Activated B cell treated with CpG ODN at 0.5 μM for 24 hours (primary cell): ENCODE measurements at places on chromosomes 13 and 19.
A peak's percentile ranks its signal among the peaks of the same experiment; 100 is the strongest.

DNA sequence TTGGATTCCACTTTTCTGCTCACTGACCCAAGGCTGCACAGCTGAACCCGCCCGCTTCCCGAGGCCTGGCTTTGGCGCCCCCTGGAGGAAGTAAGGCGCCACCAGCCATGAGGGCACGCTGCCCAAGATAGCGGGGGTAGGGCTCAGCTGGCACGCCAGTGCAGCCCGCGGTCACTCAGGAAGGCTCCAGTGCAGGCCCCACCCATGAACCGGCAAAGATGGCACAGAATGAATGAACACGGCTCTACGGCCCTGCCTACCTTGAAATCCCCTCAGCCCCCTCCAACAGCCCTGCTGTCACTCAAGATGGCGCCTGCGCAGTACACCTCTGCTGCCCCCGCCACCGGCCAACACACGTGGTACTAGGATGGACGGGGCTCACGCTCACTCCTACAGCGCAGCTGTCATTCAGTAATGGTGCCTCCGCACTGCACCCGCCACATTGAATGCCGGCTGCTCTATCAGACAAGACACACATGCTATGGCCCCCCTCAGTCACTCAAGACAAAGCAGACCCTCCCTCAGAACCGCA is 3.0 kb downstream of the PEG3 start:
- DNase-seq = no peak

GRCh38 chr19:46218160-46218559 is 11.4 kb upstream of the IGFL1 start:
- DNase-seq = no peak

GRCh38 chr19:42440357-42441048 is 2.2 kb downstream of the CXCL17 start:
- peak; percentile 68 for DNase-seq

GRCh38 chr19:3554254-3555083 is 2.9 kb downstream of the MFSD12 start:
- DNase-seq = no peak

- DNase-seq = no peak
Observed at GRCh38 chr13:99119656-99120055, 81.0 kb upstream of the UBAC2 start.

DNA sequence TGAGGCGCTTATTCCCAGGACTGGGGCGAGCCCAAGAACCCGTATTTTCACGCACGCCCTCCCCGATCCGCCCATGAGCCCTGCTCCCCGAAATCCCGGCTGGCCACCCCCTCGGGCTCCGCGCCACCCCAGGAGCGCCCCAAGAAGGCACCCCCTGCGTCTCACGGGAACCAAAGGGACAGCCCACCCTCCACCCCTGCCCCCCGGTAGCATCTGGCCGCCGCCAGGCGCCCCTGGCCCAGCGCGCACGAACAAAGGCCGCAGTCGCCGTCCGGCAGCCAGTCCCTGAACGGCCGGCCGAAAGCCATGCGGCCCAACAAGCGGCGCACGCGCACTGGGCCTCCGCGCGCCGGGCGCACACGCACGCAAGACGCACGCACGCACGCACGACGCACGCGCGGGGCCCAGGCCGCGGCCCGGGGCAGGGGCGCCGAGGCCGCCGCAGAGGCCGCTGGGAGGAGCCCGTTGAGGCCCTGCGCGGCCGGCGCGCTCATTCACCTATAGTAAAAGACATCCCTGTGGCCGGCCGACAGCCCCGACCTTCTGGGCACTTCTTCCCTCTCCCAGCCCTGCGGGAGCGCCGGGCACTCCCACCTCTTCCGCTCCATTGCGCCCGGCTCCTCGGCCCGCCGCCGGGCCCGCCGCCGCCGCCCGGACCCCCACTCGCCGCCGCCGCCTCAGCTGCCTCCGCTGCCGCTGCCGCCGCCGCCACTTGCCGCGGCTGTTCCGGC is 476 bp downstream of the MBD3 start:
- peak; percentile 84 for DNase-seq

DNA sequence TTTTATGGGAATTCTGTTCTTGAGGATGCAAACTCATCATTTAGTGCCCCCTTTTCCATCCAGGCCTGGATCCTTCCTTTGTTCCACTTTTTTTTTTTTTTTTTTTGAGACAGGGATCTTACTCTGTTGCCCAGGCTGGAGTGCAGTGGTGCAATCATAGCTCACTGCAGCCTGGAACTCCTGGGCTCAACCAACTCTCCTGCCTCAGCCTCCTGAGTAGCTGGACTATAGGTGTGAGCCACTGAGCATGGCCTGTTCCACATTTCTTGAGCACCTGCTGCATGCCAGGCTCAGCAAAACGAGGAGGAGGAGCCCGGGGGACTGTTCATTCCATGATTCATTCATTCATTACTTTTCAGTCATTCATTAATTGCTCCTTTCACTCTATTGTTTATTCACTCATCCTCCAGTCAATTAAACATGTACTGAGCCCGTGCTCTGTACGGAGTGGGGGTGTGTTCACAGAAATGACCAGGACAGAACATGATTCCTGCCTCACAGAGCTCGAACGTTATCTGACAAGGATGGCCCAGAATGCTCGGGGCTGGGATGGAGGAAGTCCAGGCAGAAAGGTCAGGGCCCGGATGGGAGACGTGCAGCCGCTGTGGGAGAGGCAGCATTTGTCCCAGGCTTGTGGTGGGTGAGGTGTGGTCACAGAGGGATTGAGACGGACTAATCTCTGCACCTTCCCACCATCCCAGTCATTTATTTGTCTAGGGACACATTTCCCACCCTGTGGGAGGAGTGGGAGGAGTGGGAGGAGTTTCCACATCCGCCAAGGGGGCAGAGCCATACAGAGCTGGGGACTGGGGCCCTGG is 51.2 kb upstream of the SHKBP1 start:
- DNase-seq = no peak

GRCh38 chr13:79447741-79448140 is 33.2 kb upstream of the NDFIP2 start:
- DNase-seq = no peak

GRCh38 chr19:13404236-13404635 is 102.0 kb downstream of the CACNA1A start:
- no peak for DNase-seq

GRCh38 chr13:53326716-53327115 is 298.1 kb downstream of the OLFM4 start:
- DNase-seq = no peak

GRCh38 chr13:99465454-99465853 is 35.8 kb upstream of the TM9SF2 start:
- DNase-seq = no peak

- DNase-seq = no peak
Observed at GRCh38 chr19:19074196-19074882, 10.5 kb downstream of the SLC25A42 start.

GRCh38 chr13:48231080-48231479 is 1.9 kb upstream of the ITM2B start:
- no peak for DNase-seq

DNA sequence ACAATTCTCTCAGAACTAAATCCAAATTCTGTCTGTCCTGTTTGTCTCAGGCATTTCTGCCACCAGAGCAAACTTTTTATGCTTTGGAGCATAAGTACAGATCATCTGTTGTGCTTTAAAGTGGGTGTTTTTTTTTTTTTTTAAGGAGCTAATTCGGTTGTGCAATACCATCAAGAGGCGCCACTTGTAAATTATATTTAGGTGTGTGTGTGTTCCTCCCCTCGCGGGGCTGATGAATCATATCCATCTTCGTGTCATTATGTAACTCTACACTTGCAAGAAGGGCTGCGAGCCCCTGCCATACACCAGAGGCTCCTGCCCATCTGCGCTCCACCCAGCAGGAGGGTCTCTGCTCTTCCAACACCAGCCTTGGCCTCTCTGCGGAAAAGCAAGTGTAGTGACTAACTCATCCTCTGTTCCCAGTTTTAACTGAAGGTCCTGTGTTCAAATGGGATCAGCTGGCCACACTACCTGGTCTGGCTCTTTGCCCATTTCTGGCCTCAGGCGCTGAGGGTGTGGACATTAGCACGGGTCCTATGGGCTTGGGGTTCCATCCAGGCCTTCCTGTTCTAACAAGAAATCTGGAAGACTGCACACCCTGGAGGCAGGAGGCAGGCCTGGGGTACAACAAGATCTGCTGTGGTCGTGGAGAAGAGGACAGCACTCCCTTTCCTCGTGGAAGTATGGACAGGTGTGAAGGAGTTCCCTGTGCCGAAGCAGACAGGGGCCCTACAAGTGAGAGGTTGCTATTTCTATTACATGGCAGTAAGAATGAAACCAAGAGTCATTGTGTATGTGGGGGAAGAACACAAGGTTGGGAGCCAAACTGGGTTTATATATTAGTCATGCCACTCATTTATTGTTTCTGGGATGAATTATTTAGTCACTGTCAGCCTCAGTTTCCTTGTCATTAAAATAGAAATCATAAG is 96.1 kb upstream of the MBNL2 start:
- no peak for DNase-seq

- no peak for DNase-seq
Observed at GRCh38 chr13:97568850-97569249, 134.9 kb downstream of the RAP2A start.

DNA sequence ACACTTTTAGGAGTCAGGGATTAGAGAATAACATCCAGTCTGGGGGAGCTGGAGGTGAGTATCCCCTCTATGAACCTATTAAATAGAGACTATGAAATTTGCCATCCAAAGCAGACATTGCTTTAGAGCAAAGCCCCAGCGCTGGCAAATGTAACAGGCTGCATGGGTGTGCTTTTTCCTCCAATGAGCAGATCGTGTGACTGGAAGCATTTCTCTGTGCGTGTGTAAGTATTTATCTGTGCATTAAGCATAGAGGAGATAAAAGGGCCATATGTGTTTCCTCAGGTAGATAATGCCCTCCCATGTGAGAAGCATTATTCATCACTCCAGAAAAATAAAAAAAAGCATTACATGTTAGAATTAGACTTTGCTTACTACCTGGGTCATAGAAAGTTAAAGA is 924 bp downstream of the TNFSF13B start:
- DNase-seq = no peak

DNA sequence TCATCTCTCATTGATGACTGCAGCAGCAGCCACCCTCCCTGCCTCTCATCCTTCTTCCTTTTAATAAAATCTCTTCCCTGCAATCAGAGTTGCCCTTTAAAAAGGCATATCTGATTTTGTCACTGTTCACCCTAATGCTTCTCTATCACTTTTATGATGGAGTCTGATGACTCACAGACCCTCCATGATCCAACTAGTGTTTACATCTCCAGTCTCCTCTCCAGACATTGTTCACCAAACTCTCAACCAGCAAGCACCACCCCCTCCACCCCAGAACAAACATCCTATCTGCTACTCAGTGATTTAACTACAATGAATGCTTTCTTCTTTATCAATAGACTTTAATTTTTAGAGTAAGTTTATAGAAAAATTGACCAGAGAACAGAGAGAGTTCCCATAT is 59.5 kb downstream of the TNFSF11 start:
- no peak for DNase-seq

GRCh38 chr19:11345122-11345803 is 805 bp downstream of the TMEM205 start:
- no peak for DNase-seq
